ENCODE measurements at places on chromosomes 2 and 18.

DNA sequence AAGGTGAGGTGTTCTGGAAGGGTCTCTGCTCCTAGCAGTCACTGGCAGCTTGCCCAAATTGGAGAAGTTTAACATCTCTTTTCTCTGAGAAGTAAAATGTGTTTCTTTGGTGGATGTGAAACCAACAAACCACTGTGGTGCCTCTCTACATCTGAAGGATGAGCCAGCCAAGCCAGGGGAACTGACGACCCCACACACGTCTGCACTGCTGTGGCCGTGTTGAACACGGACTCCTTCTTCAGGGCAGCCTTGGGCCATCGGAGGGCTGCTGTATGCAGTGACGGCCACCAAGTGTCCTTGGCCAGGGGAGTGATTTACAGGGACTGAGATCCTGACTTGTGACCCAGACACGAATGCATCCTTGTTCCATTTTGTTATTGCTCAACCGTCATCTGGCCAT is 207.8 kb downstream of the ACKR3 start:
- no peak for DNase-seq

DNA sequence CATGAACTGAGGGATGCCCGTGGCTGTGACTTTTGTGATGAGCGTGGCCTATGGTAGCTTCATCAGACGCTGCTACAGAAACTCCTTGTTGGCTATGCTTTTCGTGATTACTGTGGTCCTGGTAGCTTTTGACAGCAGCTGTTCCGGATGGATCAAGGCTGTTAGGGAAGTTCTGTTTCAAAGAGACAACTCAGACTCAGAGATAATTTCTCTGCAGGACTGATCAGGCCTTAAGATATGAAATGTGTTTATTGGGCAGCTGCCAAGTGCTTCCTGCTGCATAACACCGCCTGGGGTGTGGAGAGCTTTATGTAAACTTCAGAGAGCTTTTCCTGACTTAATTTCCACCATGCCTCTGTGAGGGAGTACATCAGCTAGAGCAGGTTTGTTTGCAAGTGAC is 243.8 kb downstream of the TSN start:
- no peak for DNase-seq

GRCh38 chr2:165825041-165825440 is 31.0 kb upstream of the GALNT3 start:
- DNase-seq, result no peak

DNA sequence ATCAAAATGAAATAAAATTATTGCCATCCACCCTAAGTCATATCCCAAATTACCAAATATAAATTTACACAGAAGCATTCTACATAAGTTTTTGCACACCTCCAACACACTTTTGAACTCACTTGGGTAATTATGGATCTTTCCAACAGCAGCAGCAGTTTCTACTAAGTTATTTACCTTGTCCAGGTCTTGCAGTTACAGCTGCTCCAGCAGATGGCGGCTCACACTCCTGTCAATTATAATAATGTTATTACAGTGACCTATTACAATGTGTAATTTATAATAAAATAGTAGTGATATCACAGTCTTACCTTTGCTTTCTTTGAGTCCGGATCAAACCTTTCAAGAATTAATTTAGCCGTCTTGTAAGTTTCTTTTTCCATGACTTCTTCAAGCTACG is 37.9 kb downstream of the LNPK start:
- DNase-seq, result no peak

DNA sequence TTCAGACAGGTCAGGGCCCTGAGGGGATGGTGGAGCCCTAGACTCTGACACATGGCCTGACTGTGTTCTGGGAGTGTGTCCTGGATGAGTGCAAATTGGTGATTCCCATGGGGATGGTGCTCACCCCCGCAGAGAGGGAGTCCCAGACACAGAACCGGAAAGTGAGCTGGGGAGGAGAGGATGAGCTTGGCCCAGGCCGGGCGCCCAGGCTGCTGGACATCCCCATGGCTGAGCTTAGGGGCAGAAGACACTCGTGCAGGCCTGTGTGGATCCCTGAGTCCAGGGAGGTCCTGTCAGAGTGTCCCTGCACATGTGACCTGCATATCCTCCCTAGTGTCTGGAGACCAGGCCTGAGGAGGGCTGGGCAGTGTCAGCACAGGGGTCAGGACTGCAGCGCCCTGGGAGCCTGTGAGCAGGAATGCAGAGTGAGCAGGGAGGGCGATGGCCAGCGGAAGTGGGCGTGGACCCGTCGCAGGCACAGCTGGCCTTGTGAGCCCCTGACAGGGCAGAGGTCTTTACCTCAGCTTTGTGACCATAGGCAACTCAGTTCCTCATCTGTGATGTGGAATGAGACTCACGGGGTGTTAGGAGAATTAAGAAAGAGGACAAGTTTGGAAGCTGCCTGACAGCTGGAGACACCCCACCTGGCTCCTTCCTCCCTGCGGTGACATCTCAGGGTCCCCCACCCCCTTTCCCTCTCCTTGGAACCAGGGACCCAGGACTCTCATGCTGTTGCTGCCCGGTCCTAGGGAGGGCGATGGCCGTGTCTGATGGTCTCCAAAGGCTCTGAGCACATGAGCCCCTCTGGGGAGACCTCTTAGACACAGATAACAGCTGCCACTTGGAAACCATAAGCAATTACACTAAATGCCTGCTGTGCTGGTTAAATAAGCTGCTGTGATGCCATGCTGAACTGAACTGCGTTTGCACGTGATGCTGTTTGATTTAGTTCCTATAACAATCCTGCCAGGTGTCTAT is 62.6 kb upstream of the HS6ST1 start:
- DNase-seq, result no peak

- no peak for DNase-seq
Measured at GRCh38 chr2:168422584-168422983, 33.5 kb upstream of the CERS6 start.

All from inflammatory macrophage (primary cell).